ENCODE measurements at places on chromosomes 2 and 18.
A peak's percentile ranks its signal among the peaks of the same experiment; 100 is the strongest.

- no peak for DNase-seq
These were observed 7.6 kb upstream of the PSD4 start for GRCh38 chr2:113166187-113166645.

- DNase-seq = no peak
These were observed 80.0 kb downstream of the EXOC6B start for GRCh38 chr2:72745679-72746368.

GRCh38 chr2:47187069-47187468 is 32.0 kb upstream of the STPG4 start:
- no peak for DNase-seq

- DNase-seq = no peak
These were observed 91.2 kb upstream of the CCDC195 start for GRCh38 chr2:224807153-224807964.

- DNase-seq = no peak
These were observed 229.2 kb downstream of the MYT1L start for GRCh38 chr2:2101924-2102323.

DNA sequence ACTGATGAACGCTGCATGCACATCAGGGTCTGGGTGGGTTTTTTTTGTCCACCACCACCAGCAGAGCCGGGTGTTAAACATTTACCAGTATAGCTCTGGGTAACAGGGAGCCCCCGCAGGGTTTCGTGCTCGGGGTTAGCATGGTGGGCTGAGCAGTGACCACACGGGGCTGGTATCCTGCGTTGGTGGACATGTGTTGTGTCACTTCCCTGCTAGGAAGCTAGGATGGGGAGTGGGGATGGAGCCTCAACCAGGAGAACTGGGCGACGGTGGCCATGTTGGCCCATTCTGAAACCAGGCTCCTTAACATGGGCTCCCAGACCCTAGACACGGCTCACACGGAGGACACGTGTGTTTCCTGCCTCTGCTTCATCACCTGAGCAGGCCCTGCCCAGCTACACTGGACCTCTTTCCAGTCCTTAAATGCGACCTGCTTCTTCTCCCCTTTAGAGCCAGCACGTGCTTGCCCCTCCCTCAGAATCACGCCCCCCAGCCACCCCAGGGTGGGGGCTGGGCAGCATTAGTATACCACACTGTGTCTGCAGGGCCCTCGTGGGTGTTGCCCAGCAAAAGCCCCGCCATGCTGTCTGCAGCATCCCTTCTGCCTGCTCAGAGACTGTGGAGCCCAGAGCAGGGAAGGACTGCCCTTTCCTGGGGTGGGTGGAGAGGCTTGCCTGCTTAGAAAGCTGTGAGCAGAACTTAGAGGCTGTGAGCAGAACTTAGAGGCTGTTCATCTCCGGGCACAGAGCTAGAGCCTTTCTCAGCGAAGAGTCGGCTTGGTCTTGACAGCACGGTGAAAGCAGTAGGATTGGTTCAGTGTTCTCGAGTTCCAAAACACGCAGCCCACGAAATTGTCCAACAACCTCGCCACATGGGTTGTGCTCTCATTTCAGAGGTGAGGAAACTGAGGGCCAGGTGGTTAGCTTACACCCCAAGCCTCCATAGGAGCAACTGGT is 142.1 kb downstream of the KLHL29 start:
- no peak for DNase-seq

DNA sequence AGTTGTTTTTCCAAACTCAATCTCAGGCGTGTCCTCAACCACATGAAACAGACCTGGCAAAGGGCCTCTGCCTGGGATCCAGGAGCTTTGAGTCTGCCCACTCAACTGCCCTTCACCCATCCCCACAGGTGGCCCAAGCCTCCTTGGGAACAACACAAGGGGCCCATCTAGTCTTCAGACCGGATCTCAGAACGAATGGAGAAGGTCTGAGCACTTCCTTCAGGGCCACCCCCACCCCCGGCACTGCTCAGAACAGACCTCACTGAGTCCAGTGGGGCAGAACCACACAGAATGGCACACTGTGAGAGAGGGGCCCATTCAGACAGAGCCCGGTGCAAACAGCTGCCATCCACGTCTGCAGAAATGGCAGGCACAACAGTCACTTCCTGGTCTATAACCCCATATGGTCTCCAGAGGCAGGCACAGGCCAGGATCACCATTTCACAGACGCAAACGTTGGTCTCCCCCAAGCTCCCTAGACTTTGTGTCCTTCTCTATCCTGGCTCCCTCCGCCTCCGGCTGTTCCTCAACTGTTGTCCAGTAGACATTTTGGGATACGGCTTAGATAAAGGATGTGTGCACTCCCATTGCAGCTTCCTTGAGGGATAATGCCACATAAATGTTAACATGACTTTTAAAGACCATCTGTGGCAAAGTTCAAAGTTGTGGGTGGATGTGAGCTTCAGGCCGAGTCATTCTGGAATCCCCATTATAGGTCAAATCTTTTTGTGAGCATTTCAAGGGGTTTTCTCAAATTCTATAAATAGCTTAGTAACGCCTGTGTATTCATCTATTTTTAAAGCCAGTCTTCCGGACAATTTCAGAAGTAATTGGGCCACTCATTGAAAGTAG is 149.7 kb downstream of the SMAD7 start:
- no peak for DNase-seq

- DNase-seq = no peak
These were observed 9.7 kb downstream of the ITGA4 start for GRCh38 chr2:181466661-181467576.

DNA sequence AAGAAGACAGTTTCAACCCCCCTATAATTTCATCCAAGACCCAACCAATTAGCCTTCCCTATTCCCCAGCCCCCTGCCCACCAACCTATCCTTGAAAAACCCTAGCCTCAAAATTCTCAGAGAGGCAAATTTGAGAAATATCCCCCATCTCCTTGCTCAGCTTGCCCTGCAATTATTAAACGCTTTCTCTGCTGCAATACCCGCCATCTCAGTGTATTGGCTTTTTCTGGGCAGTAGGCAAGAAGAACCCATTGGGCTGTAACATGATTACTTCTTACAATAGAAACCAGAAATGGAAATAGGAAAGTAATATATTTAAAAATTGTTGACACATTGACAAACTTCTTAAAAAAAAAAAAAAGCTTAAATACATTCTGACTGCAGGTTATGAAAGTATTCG is 140.6 kb upstream of the CCDC150 start:
- DNase-seq = no peak

- DNase-seq = peak; percentile 3
These were observed 25.7 kb downstream of the SRBD1 start for GRCh38 chr2:45585267-45585861.

GRCh38 chr2:18991177-18992168 is 366.9 kb downstream of the OSR1 start:
- peak; percentile 84 for DNase-seq

Data from NCI-H2081 treated with DMSO at 0.1 percent for 48 hours (cell line).